EL (cell line): ENCODE measurements at places on chromosomes 7 and 10.

- peak; percentile 97 for DNase-seq
Measured at GRCh38 chr7:151699147-151699927, 177.6 kb downstream of the PRKAG2 start.

DNA sequence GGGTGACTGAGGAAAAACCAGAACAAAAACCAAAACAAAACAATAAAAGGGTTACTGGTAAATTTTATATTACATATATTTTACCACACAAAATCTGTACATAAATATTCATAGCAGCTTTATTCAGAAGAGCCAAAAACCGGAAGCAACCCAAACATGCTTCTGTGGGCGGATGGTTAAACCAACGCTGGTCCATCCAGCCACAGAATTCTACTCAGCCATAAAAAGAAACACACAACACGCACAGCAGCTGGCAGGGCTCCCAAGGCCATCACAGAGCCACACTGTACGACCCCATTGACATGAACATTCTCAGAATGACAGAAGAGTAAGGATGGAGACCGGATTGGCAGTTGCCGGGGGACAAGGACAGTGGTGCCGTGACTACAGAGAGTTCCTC, 83.6 kb downstream of the PROSER2 start:
- no peak for DNase-seq

DNA sequence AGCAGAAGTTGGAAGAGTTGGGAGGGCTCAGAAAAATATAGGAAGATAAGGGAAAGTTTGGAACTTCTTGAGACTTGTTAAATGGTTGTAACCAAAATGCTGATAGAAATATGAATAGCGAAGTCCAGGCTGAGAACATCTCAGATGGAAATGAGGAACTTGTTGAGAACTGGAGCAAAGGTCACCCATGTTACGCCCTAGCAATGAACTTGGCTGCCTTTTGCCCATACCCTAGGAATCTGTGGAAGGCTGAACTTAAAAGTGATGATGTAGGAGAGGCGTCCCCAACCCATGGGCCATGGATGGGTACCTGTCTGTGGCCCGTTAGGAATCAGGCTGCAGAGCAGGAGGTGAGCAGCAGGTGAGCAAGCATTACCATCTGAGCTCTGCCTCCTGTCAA, 347.8 kb downstream of the ARL4A start:
- no peak for DNase-seq

DNA sequence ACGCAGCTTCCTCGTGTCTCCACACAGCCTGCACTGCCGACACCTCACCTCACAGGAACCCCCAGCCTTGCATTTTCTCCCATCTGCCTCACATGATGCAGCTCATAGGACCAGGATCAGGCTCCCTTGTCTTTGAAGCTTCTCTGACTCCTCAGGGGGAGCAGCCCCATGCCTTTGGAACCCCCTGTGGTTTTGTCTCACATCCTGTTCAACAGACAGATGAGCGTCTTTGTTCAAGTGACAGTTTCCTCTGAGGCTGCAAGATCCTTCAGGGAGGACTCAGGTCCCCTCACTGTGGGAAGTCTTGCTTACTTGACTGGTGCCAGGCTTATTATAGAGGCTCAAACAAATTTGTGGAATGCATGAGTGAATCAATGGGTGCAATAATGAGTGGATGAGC, 667.1 kb downstream of the INHBA start:
- DNase-seq, result no peak

DNA sequence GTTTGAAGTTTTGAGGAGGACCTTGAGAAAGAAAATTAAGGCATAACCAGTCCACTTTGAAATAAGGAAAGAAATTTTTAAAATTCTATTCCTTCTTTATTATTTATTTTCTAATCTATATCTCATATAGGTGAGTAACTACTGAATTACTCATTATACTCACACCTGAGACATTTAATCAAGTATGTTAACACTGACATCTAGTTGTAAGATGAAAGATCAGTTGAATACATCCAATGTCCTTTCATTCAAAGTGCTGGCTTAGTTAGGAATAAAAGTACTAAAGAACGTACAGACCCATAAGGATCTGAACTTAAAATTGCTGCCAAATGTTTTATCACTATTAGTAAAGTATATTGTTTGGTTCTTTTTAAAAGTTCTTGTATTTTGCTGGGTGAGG, 23.5 kb downstream of the TRDMT1 start:
- no peak for DNase-seq

DNA sequence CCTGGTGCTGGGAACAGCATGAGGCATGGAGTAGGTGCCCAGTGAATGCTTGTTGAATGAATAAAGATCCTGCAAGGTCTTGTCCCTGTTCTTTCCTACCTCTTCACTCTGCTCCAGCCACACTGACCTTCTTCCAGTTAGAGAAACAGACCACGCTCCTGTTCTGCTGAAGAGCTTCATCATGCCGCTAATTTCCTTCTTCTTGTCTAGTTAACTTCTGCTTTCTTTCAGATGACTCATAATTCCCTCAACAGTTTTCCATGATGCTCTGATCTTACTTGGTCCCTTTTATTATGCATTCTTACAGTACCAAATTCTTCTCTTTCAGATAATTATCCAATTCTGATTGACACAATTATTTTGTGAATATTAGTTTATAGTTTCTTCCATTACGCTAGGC, 59.5 kb upstream of the C1QL3 start:
- no peak for DNase-seq

DNA sequence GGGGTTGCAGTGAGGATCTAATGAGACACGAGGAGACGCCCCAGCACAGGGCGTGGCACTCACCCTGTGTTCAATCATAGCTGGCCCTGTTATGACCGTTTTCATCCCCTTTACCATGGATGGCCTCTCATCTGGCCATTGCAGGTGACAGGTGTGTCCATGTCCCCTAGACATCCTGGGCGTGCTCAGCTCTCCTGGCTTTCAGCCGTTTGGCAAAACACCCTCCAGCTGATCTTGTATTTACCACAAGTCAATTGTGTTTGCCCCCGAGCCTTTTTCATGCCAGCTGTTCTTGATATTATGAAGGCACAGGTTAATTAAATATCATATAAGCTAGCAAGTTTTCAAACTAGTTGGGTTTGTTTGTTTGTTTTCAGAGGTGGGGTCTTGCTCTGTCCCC, 97.1 kb downstream of the CHST15 start:
- no peak for DNase-seq

GRCh38 chr10:69073026-69073425, 14.9 kb upstream of the SRGN start:
- no peak for DNase-seq
